ENCODE measurements at places on chromosomes 1 and 21.

DNA sequence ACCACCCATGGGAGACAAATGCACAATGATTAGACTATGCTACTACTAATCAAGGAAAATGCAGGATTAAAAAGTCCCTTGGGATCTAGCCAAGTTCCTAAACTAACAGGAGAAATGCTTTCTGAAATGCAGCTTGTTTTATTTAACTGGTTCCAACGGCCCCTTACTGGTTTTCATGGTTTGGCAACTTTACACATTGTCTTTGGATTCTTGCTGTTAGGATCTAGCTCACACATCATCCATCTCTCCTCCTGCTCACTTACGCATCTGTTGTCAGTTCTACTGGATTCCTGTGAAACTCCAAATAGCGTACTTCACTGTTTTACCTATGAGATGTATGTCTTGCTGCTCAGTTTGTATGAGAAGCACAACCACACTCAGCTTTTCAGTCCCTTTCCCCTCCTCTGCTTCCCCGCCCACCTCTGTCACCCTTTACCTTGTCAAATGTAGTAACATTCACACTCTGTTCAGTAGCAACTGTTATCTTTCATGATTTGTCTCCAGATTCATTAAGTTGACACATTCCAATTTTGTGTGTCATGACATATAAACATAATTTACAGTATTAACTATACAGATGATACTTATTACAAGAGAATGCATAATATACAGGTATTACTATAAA lies 130.1 kb downstream of the SIM2 start:
- no peak for DNase-seq

DNA sequence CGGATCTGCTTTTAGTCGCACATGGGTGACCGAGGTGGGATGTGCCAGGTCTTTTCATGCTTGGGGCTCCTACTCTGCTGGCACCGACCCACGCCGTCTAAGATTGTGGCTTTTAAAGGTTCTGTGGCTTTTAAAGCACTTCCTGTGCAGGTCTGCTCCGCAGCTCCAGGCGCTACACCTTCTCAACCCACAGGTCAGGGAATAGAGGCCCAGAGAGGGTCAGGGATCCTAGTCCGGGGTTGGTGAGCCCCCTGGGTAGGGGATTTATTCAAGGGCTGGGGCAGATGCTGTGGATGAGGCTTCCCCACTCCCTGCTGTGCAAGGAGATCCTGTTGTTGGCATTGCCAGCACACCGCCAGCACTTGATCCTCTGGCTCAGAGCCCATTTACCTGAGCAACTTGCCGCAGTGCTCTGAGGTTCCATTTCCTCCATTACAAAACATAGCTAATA lies 212.8 kb upstream of the RAB4A start:
- DNase-seq = no peak

DNA sequence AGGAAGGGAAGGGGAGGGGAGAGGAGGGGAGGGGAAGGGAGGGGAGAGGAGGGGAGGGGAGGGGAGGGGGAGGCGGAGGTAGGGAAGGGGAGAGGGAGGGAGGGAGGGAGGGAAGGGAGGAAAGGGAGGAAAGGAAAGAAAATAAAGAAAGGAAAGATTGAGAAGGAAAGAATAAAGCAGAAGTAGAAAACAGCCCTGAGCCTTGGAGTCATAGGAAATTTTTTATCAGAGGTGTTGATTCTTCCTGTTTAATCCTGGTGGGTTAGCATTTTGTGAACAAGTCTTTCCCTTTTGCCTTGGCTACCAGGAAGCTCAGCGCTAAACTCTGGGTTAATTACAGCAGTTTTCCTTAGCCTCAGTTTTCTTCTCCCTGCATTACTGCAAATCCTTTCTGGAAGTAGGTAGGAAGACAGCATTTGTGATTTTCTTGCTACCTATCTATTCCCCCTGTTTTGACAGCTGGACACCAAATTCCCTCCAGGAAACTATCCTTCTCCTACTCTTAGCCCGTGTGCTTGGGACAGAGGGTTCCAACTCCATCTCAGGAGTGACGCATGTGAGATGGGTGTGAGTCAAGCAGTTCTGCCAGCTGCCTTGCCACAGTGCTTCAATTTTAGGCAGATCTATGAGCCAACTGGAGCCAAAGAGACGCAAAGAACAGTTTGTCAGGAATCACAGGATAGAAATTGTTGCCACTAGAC lies 26.9 kb downstream of the TOMM20 start:
- no peak for DNase-seq

DNA sequence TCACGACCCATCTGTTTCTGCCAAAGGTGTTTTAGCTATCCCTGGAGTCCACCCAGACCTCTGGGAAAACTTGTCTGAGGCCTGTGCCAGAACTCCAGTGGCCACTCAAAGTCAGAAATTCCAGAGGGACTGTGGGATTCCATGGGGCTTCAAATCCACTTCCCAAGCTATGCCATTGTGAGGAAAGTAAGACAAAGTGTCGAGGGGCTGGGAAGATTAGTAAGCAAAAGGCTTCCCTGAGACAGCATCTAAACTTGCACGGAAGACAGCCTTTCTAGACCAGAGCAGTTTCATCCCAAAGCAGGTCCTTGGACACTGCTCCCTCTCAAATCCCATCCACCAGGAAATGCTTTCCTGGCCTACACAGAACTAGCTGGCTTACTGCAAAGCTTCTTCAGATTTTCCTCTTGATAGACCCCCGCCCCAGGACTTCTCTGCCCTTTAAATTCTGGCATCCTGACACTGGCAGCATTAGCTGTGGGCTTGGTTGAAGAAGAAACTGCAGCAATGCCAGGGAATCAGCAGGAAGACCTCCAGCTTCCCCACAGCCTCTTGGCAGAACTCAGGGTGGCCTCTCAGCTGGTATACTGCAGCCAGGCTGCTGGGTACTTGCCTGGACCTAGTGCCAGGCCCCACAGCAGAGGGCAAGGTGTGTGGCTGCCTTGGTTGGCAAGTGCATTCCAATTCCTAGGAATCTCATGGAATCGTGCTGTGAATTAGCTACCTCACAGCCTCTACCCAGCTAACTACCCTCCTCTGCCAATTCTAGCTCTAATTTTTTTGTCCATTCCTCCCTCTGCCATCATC lies 27.3 kb upstream of the LMX1A start:
- DNase-seq = no peak

- no peak for DNase-seq
Measured at GRCh38 chr1:28173980-28174297, 2.6 kb downstream of the PTAFR start.

- DNase-seq = no peak
Measured at GRCh38 chr1:1204425-1204920, 1.9 kb downstream of the TNFRSF18 start.

- DNase-seq = peak; percentile 81
Measured at GRCh38 chr1:15918962-15919715, 56.8 kb downstream of the ZBTB17 start.

- peak; percentile 37 for DNase-seq
Measured at GRCh38 chr21:38261851-38262250, 5.1 kb downstream of the KCNJ15 start.

GRCh38 chr1:222995620-222996309 lies 147.3 kb downstream of the TLR5 start:
- DNase-seq = no peak

DNA sequence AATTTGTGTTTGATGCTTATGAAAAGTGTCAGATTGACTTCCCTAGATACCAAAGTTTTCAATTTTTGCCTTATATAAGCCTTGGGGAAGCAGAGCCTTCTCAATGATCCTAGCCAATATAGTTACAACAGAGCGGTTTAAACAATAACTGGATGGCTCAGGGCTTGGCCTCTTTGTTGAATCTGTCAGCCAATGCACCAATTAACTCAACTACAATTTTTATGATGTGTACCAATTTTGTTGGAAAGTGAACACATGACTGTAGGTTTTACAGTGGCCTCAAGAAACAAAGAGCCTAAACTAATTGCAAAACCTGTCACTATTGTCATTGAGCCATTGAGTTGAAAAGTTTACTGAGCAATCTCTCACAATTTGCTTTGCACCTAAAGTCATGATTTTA lies 71.6 kb upstream of the RGS18 start:
- DNase-seq = peak; percentile 25

GRCh38 chr1:199857108-199857507 lies 170.4 kb upstream of the NR5A2 start:
- DNase-seq = peak; percentile 54

DNA sequence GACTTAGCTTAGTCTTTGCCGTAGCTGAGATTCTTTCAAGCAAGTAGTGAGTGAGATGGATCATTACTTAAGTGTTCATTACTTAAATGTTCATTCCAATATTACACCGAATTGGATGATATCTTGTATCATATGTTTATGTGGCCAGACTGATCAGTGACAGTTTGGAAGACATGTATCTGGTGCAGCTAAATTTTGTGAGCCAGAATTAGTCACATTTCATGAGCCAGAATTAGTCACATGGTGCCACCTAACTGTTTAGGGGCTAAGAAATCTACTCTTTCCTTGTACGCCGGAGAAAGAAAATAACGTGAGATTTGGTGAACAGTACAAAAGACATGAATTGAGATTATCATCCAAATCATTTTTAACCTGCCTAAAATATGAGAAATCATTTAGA lies 355.6 kb downstream of the USP25 start:
- DNase-seq = peak; percentile 9

GRCh38 chr21:17784180-17784598 lies 35.0 kb downstream of the C21orf91 start:
- no peak for DNase-seq

- no peak for DNase-seq
Measured at GRCh38 chr1:44050261-44050660, 19.0 kb upstream of the SLC6A9 start.

DNA sequence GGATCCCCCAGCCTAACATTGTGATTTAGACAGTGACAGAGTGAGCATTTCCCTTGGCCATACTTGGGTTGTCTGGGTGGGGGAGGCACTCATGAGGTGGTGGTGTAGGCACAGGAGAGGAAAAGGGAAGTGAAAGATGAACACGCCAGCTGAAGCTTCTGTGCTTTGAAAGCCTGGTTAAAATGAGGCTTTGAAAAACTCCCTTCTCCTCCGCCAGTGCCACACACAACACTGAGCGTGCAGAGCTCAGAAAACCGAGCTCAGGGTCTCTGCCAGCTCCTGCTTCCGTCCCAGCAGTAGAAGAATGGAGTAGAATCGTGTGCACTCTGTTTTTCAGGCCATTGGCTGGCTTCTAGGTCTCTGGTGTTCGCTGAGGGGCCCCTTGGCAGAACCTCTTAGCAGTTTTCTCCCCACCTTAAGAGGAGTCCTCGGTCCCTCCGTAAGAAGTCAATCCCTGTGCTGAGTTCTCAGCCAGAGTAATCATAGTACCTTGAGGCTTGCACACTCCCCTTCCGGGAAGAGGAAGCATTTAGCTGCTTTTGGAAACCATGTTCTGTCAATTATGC lies 12.9 kb downstream of the PLEKHM2 start:
- DNase-seq = no peak

GRCh38 chr1:204267191-204267601 lies 53.4 kb upstream of the GOLT1A start:
- DNase-seq = no peak

- no peak for DNase-seq
Measured at GRCh38 chr1:161364332-161364731, 3.3 kb downstream of the CFAP126 start.

DNA sequence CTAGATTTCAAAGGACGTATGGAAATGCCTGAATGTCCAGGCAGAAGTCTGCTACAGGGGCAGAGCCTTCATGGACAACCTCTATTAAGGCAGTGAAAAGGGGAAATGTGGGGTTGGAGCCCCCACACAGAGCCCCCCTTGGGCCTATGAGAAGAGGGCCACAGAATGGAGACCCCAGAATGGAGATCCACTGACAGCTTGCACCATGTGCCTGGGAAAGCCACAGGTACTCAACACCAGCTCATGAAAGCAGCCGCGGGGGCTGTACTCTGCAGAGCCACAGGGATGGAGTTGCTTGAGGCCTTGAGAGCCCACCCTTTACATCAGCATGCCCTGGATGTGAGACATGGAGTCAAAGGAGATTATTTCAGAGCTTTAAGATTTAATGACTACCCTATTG lies 108.7 kb downstream of the DMRTB1 start:
- no peak for DNase-seq

Data from adipocyte (in vitro differentiated cells).